ENCODE measurements at places on chromosomes 2 and 18. TPM values are rescaled to one million over a fixed set of nuclear protein-coding genes. Genes with fewer than 3 reads are reported as not detected.

RNF125 gene
- 0.59 TPM for total RNA-seq

GRCh38 chr2:191115804-191116203 is 35.0 kb downstream of the STAT4 start:
- DNase-seq: no peak

GRCh38 chr18:50822756-50823155 is 2.9 kb upstream of the MRO start:
- no peak for DNase-seq

DNA sequence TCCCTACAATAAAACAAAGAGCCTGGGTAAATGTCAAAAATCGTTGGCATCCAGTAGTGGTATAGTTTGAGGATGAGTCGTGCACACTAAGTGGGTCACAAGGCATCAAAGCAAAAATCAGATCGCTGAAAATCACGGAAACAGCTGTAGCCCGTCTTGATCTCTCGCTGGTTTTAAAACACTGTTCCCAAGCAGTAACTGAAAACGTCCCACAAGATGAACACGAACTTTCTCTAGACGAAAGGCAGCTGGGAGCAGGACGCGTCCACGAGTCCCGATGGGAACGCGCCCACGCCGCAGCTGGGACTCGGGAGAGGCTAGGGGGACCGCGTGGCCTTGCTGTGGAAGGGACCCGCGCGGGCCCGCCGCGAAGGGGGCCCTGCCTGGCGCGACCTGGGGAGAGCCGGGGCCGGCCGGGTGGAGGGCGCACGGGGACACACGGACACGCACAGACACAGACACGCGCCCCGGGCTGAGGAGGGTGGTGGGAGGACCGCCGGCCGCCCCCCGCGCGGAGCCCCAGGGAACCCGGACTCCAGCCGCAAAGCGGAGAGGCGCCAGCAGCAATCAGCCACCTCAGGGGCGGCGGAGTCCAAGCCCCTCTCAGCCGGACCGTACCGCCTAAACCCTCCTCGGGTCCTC is 651 bp downstream of the STK17B start:
- DNase-seq: peak; percentile 84

SERPINB4 gene
- total RNA-seq: not detected

GRCh38 chr2:167550448-167550847 is 662.2 kb downstream of the XIRP2 start:
- no peak for DNase-seq

PCARE gene
- not detected for total RNA-seq

GRCh38 chr2:12287220-12287751 is 429.4 kb upstream of the TRIB2 start:
- DNase-seq: no peak

LCT gene
- under 0.01 TPM for total RNA-seq

All from osteoblast (primary cell).